Endothelial cell (in vitro differentiated cells): ENCODE measurements at places on chromosomes 11 and 22. TPM values are rescaled to one million over a fixed set of nuclear protein-coding genes. Genes with fewer than 3 reads are reported as not detected.

The KRTAP5-8 gene
- total RNA-seq = not detected

The TPBGL gene
- total RNA-seq = 7.0 TPM

The C22orf42 gene
- total RNA-seq = not detected

The CRY2 gene
- total RNA-seq = 23.8 TPM

The OR8G5 gene
- 0.18 TPM for total RNA-seq

The LRRC10B gene
- 0.13 TPM for total RNA-seq

The RTN4RL2 gene
- 0.62 TPM for total RNA-seq

The MYRF gene
- 1.5 TPM for total RNA-seq

The AGBL2 gene
- 1.7 TPM for total RNA-seq

The SEPTIN5 gene
- total RNA-seq = 2.3 TPM

The MYOD1 gene
- total RNA-seq = not detected

DNA sequence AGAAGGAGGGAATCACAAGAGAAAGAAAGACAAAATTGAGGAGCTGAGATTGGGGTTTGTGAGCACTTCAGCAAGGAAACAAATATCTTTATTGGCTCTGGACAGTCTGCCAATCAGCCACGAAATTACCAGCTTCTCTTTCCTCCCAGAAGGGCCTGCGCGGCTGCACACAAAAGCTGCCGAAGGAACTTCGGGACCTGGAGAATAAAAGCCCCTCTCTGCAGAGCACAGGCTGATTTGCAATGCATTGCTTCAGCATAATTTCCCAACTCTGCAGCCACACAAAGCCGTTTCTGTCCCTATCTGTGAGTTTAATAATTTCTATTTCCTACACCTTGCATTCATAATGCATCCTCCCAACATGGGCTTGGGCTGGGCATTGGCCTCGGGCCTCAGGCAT, 522.6 kb downstream of the BUD13 start:
- no peak for DNase-seq

GRCh38 chr11:108571001-108571400, 22.6 kb downstream of the EXPH5 start:
- no peak for DNase-seq

DNA sequence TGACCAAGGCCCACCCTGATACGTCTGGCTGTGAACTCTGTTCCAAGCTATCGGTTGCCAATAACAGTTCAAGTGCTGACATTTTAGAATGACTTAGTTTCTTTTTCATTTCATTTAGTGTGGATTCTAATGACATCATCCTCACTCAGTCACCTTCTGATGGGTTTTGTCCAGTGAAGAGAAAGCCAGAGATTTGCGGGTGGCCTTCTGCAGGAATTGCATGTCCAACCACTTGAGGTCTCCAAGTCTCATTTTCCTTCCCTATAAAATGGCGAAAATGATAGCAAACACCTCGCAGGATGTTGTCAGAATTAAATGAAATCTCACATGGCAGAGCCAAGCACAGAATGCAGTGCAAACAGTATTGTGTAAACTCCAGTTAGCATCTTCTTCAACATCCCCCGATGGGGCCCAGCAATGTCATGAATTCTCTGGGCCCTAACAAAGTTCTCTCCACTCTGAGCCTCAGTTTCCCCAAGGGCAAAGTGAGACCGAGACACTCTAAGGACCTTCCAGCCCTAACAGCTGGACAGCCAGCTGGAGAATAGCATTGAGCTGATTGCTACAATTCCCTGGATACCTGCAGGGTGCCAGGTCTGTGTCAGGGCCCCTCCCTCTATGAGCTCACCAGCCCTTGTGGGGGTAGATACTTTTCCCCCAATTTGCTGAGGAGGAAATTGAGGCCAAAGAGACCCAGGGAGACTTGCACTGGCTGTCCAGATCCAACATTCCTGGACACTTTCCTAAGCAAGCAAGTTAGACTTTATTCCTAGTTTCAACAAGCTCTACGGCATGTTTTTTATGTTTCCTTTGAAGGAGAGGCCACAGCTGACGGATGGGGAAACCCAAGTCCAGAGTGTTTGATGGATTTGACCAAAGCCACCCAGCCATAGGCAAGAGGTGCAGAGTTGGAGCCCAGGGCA, 286.7 kb downstream of the MN1 start:
- no peak for DNase-seq

DNA sequence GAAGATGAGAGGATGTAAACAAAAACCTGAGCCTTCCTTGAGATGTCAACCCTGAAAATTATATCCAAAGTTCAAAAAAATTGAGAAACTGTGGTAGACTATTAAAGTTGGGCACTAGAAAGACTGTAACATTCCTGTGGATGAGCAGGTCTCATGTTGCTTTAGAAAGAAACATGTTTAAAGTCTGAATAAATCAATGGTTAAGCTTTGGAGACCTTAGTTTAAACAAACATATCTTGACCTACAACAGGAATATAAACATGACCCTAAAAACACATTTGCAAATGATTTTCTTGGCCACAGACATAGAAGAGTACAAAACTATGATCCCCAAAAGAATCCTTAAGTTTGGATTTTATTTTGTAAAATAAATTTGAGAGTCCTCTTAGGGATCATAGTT, 38.1 kb upstream of the PCF11 start:
- no peak for DNase-seq

GRCh38 chr22:49087198-49087597, 740.5 kb downstream of the BRD1 start:
- no peak for DNase-seq

DNA sequence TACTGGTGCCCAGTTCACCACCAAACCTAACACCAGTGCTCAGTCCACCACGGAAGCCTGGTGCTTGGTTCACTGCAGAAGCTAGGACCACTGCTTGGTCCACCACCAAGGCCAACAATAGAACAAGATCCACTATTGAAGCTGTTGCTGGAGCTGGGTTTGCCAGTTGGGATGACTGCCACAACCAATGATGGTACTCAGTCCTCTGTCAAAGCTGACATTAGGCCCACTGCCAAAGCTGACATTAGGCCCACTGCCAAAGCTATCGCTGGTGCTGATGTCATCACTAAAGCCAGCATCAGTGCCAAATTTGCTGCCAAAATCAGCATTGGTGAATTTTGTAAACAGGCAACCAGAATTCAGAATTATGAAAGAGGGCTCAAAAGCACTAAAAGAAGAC, 1850.2 kb upstream of the RAG2 start:
- DNase-seq = no peak

- DNase-seq = no peak
Measured at GRCh38 chr22:48805516-48805915, 1022.2 kb downstream of the BRD1 start.

GRCh38 chr11:99585606-99586005, 564.9 kb downstream of the CNTN5 start:
- no peak for DNase-seq

DNA sequence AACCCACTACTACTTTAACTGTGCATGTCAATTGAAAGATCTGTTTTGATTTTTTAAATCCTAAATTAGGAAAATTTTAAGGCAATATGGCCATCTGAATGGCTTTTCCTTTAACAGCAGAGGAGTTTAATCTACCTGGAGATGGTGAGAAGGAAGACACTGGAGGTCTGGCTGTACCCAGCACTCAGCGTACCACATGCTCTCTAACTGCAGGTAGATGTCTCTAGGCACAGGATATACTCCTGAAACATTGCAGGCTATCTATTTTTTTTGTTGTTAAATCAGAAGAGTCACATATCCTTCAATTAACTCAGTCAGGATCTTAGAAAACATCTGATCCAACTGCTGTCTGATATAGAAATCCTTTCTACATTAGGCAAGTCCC, 17.3 kb upstream of the CASTOR1 start:
- no peak for DNase-seq

GRCh38 chr11:28860893-28861292, 752.7 kb downstream of the METTL15 start:
- DNase-seq = no peak

GRCh38 chr11:27363576-27364117, 632 bp upstream of the CCDC34 start:
- no peak for DNase-seq

- DNase-seq = no peak
Measured at GRCh38 chr22:35464399-35464798, 64.5 kb downstream of the MCM5 start.

DNA sequence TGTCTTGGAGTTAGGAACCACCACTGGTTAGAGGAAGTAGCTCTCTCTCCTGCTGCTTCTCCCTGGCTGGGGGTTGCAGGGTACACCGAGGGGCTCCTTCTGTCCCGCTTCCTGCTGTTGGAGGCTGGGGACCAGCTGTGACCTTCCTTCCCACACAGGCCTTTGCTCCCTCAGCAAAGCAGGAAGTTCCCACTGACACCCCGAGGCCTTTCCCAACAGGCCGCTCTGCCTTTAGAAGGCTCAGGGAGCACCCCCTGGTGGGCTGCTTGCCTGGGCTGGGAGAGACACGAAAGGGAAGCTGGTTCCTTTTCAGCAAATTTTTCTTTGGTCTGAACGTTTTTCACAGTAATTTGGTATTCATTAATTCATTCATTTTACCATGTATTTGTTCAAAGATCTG, 527.9 kb upstream of the B3GAT1 start:
- peak; percentile 67 for DNase-seq

DNA sequence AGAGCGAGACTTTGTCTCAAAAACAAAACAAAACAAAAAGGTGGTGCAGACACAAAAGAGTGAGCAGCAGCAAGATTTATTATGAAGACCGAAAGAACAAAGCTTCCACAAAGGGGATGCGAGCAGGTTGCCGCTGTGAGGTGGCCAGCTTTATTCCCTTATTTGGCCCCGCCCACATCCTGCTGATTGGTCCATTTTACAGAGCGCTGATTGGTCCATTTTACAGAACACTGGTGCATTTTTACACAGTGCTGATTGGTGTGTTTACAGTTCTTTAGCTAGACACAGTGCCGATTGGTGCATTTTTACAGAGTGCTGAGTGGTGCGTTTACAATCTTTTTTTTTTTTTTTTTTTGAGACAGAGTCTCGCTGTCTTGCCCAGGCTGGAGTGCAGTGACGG, 77.4 kb downstream of the CECR2 start:
- DNase-seq = no peak

DNA sequence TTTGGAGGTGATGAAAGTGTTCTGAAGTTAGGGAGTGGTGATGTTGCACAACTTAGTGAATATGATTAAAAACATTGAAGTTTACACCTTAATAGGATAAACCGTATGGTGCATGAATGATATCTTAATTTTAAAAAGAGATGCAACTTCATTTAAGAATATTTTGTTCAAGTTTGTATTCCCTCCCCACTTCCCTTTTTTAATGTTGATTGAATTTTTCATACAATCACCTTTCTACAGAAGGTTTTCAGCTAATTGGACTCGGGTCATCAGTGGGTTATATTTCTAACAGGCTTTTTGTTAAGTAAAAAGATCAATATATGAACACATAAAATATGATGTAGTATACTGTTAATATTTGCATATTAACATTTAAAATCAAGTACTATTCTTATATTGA, 72.6 kb downstream of the DDIAS start:
- no peak for DNase-seq

GRCh38 chr11:119523539-119524157, 100.7 kb upstream of the THY1 start:
- no peak for DNase-seq

- no peak for DNase-seq
Measured at GRCh38 chr11:27201454-27202302, 161.1 kb downstream of the BBOX1 start.

GRCh38 chr22:39300186-39300830, 19.1 kb downstream of the RPL3 start:
- no peak for DNase-seq

- DNase-seq = no peak
Measured at GRCh38 chr11:120832481-120833238, 191.2 kb upstream of the TBCEL start.

DNA sequence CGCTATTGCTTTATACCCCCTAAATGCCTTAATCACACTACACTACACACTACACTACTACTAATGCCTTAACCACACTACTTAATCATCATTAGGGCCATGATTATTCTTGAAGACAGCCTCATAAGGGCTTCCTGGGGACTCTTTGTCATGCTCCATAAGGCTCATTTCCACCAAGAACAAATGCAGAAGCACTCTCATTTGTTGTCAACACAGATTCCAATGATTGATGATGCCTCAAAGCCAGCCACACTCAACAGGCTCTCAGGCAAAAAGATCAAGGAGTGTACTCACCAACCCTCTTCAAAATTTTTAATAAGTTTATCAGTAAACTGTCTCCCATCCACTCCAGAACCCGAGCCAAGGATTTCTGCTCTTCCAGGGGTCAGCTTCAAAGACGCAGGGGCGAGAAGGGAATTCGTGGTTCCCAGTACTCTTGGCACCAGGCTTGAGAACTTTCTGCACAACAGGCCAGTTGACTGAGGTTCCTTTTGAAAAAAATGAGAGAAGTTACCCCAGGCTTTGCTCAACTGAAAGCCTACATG, 204.7 kb upstream of the GUCY1A2 start:
- DNase-seq = no peak

GRCh38 chr22:32880893-32881596, 79.5 kb downstream of the TIMP3 start:
- DNase-seq = peak; percentile 55

- DNase-seq = no peak
Measured at GRCh38 chr11:70654016-70654415, 255.7 kb downstream of the CTTN start.

DNA sequence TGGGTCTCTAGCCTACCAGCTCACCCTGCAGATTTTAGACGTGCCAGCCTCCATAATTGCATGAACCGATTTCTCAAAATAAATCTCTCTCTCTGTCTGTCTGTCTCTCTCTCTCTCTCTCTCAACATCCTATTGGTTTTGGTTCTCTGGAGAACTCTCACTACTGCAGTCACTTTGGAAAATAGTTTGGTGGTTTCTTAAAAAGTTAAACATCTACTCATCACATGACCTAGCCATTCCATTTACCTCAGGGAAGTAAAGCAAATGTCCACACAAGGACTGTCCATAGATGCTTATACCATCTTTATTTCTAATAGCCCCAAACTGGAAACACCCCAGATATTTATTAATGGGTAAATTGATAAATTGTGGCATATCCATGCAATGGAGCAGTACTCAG, 119.5 kb downstream of the SNX19 start:
- DNase-seq = no peak

- no peak for DNase-seq
Measured at GRCh38 chr11:119108146-119108856, 1.2 kb downstream of the C2CD2L start.

GRCh38 chr22:49546811-49547585, 280.7 kb downstream of the BRD1 start:
- DNase-seq = no peak

GRCh38 chr22:49727191-49727880, 100.3 kb downstream of the BRD1 start:
- no peak for DNase-seq

GRCh38 chr11:95229199-95229992, 1.6 kb downstream of the SESN3 start:
- no peak for DNase-seq

- DNase-seq = no peak
Measured at GRCh38 chr22:24436553-24436952, 9.2 kb downstream of the ADORA2A start.
